Inflammatory macrophage (primary cell): ENCODE measurements at places on chromosomes 1 and 21.

- no peak for DNase-seq
Observed at GRCh38 chr21:42446531-42446930, 42.8 kb downstream of the UBASH3A start.

DNA sequence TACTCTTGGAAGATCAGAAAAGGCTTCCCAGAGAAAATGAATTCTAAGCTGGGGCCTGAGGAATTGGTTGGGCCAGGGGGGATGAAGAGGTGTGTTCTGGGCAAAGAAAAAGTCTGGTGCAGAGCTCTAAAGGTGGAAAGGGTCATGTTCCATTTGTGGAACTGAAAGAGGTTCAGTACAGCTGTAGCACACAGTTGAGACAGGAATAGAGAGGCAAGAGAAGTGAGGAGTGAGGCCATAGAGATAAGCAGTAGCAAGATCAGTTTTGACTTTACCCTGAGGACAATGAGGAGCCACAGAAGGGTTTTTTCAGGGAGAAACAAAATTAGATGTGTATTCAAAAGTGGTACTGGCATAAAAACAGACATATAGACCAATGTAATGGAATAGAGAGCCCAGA is 30.3 kb upstream of the MUTYH start:
- no peak for DNase-seq

DNA sequence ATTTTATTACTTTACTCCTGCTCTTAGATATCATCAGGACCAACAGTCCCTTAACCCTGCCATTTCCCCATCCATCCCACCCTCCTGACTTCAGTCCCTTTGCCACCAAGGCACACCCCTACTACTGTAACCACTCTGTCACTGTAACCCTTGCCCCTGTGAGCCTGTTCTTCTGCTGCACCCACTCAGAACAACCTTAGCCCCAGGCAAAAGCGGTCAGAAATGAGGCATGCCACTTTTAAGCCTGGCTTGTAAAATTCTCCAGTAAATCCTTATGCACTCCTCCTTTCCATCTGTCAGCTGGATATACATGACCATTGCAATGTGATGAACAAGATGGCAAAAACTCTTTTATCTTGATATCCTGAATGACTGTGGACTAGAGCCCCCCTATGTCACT is 555.0 kb upstream of the PLXNA2 start:
- DNase-seq, result no peak

- peak; percentile 76 for DNase-seq
Observed at GRCh38 chr1:21932127-21932526, 5.0 kb downstream of the HSPG2 start.

GRCh38 chr1:28933277-28933676 is 18.9 kb downstream of the EPB41 start:
- no peak for DNase-seq

GRCh38 chr1:111847466-111847865 is 91.8 kb downstream of the DDX20 start:
- DNase-seq, result no peak

GRCh38 chr21:27424601-27425000 is 457.7 kb upstream of the ADAMTS5 start:
- no peak for DNase-seq

GRCh38 chr1:25724966-25725365 is 75.0 kb upstream of the SELENON start:
- no peak for DNase-seq

DNA sequence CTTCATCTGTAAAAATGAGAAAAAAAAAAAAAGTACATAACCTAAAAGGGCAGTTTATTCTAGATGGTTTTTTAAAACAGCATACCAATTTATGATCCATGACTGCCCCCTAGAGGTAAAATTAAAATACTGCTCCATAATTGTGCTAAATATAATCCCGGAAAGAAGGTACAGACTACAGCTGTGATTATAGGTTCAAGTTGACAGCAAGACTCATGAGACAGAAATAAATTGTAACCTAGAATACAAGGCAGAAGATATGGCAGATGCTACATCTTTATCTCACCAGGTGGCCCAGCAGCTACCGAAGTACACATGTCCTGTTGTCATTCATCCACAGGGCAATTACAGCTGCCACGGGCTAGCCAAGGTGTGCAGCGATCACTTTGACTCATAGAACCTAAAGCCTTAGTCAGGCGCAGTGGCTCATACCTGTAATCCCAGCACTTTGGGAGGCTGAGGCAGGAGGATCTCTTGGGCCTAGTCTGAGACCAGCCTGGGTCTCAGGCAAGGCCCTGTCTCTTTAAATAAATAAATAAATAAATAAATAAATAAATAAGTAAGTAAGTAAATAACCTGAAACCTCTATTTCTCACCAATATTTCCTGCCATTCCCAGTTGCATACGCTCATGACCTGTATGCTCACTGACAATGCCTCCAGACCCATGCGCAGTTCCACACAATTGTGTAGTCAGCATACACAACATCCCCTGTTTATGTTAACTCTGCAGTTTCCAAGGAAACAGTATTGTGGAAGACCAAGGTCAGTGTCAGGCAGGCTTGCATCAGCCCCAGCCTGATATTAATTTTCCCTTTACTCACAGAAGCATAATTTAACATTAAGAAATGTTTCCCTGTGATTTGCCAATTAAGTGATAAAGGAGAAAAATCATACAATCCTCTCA is 18.3 kb upstream of the PPIE start:
- DNase-seq, result peak; percentile 30

DNA sequence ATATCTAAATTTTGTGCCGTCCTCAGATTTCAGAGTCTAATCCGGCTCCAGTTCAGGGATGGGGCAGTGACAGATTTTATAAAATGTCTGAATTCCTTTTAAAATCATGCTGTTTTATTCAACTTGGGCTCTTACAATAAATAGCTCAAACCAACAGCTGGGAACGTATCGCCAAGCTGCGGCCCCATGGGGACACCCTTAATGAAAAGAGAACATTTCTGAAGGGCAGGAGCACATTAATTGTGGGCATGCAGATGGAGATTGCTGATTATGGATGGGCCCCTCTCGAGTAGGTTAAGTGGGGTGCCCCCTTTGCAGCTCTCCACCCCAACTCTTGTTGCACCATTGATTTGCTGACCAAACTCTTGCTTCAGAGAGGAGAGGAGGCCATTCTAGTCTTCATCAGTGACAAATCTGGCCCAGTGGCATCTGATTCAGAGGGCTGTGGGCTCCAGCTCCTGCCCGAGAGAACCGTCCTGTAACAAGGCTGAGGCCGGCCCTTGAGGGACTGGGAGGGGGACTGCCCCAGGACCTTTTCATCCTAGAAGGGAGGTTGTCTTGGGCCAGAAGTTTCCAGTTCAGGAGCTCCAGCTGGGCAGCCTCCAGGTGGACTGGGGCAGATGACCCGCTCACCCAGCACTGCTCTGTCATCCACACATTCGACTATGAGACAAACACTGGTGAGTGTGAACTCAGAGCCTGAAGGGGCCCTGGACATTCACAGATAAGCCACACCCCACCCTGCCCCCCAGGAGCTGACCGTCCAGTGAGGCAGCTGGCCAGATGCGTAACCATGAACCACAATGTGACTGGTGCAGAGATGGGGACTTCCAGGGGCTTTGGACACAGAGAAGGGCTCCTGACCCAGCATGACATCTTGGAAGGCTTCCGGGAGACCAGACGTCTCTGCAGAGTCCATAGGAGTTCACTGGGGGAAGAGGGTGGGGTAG is 55.1 kb upstream of the TMEM51 start:
- DNase-seq, result no peak

DNA sequence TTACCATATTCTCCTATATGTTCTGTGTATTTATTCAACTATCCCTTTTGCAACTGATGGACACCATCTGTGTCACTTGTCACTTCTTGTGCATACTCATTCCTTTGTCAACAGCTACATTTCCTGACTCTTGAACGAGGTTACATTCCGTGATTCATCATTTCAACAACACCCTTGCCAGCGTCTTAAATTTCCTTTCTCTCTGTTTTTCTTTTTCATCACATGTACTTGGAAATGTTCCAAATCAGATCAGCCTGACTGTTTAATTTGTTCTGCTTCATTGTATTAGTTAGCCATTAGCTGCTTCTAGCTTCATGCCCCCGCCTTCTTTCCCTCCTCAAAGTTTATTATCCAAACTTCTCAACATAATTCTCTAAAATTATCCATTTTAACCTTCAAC is 173.0 kb downstream of the ADGRL4 start:
- DNase-seq, result no peak

GRCh38 chr1:192817246-192817645 is 8.4 kb downstream of the RGS2 start:
- peak; percentile 81 for DNase-seq

GRCh38 chr21:38830671-38831525 is 25.2 kb downstream of the ETS2 start:
- DNase-seq, result peak; percentile 38

DNA sequence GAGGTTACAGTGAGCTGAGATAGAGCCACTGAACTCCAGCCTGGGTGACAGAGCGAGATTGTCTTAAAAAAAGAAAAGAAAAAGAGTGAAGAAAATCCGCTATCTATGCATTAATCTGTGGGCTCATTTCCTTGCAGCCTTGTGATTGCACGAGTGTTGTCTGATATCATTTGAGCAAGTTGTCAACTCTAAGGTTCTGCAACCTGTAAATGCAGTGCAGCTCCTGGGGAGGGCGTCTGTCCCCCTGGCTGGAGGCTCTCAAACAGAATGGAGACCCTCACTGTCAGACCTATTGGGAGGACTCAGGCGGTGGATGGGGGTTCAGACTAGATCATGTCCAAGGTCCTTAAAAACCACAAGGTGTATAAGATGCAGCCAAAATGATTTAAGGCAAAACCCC is 6.2 kb downstream of the CORT start:
- no peak for DNase-seq

DNA sequence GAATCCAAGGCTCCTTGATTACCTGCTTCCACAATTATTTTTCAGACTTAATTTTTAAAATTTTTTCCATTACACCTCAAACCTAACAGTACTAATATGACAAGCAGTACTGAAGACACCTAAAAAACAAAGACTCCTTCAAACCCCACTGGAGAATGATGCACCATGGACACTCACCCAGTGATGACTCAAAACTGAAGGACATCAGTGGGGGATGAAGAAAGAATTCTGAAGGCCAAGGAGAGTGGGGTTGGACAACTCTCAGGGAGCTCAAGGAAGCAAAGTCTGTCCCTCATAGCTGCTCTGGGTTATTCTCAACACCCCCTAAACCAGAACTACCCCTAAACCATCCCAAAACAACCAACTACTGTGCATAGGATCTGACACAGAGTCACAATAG is 2.4 kb upstream of the ARHGAP29 start:
- no peak for DNase-seq

DNA sequence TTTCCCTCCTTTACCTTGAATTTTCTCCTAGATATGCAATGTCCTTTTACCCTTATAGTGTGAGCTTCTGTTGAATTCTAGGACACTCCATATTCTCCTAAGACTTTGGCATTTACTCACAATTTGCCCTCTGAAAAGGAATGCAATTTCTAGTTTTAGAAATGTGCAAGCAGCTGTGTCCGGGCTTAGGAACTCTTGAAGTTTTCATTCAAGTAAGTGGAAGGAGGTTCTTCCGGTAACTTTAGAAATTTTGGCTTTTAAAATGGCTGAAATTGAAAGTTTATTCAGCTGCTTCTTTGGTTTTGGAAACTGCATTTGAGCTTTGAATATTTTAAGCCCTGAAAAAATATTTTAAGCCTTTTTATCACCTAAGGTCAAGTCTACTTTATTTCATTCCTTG is 56.3 kb downstream of the DPH5 start:
- DNase-seq, result no peak

- no peak for DNase-seq
Observed at GRCh38 chr1:152244576-152245273, 20.7 kb upstream of the HRNR start.

GRCh38 chr21:46636181-46636512 is 673 bp downstream of the PRMT2 start:
- DNase-seq, result no peak

GRCh38 chr1:111629190-111629954 is 9.8 kb downstream of the RAP1A start:
- DNase-seq, result no peak

- peak; percentile 26 for DNase-seq
Observed at GRCh38 chr1:84724128-84724860, 34.0 kb upstream of the SSX2IP start.

DNA sequence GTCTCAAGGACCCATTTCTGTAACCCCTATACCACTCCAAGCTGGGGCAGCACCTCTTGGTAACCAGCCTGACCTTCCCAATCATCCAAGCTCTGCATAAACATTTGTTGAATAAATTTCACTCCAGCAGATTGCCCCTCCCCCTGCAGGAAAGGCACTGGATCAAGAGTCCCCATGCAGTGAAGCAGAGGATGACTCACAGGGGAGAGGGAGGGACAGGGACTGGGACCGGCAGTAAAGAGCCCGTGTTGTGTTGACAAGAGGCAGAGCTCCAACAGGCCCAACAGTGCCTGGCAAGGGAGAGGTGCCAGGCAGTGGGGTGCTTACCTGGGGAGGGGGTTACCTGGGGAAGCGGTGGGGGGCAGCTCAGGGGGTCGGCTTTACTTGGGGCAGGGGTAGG is 32.3 kb downstream of the SLC9A1 start:
- peak; percentile 41 for DNase-seq

DNA sequence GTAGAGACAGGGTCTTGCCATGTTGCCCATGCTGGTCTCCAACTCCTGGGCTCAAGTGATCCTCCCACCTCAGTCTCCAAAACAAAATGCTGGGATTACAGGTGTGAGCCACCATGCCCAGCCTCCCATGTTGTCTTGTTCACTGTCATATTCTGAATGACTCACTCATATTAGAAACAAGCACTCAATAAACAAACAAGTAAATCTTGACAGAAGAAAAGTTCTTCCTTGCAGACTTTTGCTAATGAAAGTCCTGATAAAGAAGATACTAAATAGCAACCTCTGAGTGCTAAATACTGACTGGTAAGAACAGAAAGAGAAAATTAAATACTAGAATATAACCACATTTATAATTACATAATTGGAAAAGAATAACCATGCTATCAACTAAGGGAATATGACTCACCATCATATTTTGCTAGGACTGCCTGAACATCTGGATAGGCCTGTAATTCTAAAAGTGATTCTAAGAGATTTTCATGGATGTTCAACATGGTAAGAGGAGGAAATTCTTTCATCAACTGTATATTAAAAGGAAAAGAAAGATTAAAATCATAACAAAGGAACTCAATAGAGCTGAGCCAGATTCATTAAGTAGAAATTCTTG is 37.3 kb downstream of the ST7L start:
- DNase-seq, result no peak

DNA sequence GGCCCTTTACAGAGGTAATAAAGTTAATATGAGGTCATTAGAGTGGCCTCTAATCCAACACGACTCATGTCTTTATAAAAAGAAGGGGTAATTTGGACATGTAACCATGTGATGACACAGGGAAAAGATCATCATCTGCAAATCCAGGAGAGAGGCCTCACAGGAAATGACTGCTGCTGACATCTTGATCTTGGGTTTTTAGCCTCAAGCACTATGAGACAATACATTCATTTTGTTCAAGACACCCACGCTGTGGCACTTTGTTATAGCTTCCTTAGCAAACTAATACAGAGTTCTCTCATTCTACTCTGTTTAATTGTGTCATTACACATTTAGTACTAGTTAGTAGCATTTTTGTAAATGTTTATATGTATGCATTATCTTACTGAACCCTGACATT is 64.0 kb upstream of the RUNX1 start:
- no peak for DNase-seq

- no peak for DNase-seq
Observed at GRCh38 chr1:21779613-21780521, 3.1 kb downstream of the USP48 start.
